ENCODE measurements at places on chromosomes 2 and 18. TPM values are rescaled to one million over a fixed set of nuclear protein-coding genes. Genes with fewer than 3 reads are reported as not detected.

DNA sequence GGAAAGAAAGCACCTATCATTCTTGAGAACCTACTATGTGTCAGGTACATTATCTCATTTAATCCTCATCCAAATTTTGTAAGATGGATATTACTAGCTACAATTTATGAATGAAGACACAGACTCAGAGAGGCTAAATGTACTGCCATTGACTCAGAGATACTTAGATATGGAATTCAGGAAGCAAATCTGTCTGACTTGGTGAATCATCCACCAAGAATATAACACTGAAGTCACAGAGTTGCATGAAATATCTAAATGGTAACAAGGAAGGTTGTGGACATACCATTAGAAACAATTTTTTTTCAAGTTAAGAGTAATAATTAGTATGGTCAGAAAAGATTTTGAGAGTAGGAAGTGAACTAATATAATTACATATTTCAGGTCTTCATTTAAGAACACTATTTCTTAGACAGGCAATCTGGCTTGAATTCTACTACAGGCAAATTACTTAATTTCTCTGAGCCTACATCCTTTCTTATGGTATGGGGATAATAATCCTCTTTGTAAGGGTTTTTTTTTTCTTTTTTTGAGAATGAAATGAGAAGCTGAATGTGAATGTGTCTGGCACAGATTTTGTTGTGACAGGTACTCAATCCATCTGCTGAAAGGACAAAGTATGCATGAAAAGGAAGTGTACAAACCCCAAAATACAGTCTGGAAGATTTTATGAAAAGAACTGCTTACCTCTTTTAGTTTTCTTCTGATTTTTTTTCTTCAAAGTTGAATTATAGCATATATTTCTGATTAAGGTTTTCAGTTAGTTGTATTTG lies 14.8 kb upstream of the C2orf66 start:
- peaks cover 9% of the 10 kb centered on the region for H3K4me1 ChIP-seq
- no peaks in the 10 kb centered on the region for H3K27me3 ChIP-seq
- no peak overlapping the region for H3K4me3 ChIP-seq
- no peak for DNase-seq
- H3K36me3 ChIP-seq: peaks cover 10% of the 10 kb centered on the region

GRCh38 chr2:212423089-212423488 lies 115.5 kb downstream of the ERBB4 start:
- H3K4me1 ChIP-seq: no peaks in the 10 kb centered on the region
- no peak overlapping the region for H3K27ac ChIP-seq
- no peak for DNase-seq
- no peaks in the 10 kb centered on the region for H3K36me3 ChIP-seq
- no peak overlapping the region for H3K4me3 ChIP-seq

GRCh38 chr2:173909846-173910245 lies 55.3 kb downstream of the SP3 start:
- DNase-seq: no peak
- peaks cover 40% of the 10 kb centered on the region for H3K36me3 ChIP-seq

DNA sequence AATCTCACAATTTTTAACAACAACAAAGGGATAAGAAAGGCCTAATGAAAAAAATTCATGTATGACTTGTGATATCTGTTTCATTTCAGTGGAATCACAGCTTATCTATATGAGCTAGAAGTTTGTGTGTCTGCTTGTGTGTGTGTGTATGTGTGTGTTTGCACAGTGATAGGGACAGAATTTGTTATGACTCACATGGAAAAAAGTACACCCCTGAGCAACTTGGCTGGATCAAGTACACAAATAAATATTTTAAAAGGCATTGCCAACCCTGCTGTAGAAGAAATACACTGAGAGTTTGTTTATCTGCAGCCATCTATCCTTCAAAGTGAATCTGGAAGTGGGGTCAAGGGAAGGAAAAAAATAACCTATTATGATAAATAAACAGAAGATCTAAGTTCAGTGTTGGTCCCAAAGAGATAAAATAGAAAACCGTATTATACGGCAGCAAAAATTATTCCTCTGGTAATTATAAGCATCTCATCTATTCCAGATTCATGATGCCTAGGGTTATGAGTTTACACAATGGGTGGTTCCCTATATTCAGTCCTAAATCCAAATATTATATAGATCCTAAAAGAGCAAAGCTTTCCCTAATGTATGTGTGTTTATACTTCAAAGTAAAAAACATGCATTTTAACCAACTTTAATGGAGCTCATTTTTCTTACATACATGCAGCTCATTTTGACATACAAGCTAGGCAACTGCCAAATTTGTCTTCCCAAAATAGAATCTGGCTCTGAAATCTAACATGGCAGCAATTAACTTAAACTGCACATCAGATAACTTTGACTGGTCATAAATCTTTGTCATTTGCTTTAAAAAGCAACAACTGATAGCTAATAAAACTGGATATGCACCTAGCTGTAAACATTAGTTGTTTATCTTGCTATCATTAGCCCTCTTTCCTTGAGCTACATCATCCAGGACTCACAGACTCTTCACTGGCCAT lies 420.6 kb downstream of the IRS1 start:
- peaks cover 3% of the 10 kb centered on the region for H3K27me3 ChIP-seq
- DNase-seq: no peak
- H3K4me3 ChIP-seq: no peak overlapping the region
- no peaks in the 10 kb centered on the region for H3K36me3 ChIP-seq

DNA sequence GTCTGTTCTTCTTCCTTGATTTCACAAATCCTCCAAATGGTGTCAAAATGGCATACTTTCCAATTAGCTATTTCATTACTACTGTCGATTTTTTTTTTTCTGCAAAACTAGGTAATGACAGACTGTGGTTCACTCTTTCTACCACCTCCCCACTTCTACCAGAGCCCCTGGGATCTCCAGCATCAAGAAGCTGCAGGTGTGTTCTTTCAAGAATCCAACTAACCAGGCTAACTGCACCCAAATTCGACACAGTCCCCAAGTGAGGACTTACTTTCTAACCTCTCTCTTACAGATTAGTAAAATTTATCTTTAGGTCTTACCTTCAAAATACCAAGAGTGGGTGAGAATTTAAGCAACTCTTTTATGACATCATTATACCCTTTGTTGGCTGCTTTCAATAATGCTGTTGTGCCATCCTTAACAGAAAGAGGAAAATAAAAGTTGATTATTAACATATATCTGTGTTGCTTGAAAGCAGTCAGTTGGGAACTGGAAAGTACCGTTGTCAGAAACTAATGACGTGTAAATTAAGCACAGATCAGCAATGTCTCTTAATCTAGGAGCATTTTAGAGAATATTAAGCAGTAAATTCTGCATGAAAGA lies 31.2 kb upstream of the NPC1 start:
- H3K4me1 ChIP-seq: peaks cover 7% of the 10 kb centered on the region
- no peak for DNase-seq
- H3K4me3 ChIP-seq: no peak overlapping the region
- no peak overlapping the region for H3K27ac ChIP-seq

DNA sequence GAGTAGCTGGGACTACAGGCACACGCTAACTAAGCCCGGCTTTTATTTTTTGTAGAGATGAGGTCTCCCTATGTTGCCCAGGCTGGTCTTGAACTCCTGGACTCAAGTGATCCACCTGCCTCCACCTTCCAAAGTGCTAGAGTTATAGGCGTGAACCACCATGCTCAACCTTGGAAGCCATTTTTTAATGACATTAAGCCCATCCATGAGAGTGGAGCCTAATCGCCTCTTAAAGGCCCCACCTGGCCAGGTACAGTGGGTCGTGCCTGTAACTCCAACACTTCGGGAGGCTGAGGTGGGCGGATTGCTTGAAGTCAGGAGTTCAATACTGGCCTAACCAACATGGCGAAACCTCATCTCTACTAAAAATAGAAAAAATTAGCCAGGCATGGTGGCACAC lies 41.6 kb upstream of the TFCP2L1 start:
- H3K27ac ChIP-seq: no peak overlapping the region
- H3K4me3 ChIP-seq: no peak overlapping the region
- H3K36me3 ChIP-seq: no peaks in the 10 kb centered on the region
- H3K4me1 ChIP-seq: no peaks in the 10 kb centered on the region

DNA sequence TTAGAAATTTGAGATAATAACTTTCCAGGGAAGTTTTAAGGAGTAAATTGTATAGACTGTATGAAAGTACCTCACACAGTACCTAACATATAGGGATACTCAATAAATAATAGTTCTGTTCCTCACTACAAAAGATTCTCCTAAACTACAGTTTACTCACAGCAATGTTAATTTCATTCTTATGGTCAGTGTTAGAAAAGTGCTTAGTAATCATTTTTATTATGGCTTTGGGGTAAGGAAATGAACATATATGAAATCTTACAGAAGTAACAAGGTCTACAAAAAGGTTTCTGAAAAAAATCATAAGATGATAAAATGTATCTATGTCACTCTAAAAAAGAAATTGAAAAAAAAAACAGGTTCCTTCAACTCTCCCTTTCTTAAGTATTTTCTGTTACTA lies 67.2 kb downstream of the IKZF2 start:
- H3K27me3 ChIP-seq: peaks cover 6% of the 10 kb centered on the region
- DNase-seq: no peak
- peaks cover 12% of the 10 kb centered on the region for H3K36me3 ChIP-seq
- H3K27ac ChIP-seq: no peak overlapping the region
- peaks cover 3% of the 10 kb centered on the region for H3K4me1 ChIP-seq

DNA sequence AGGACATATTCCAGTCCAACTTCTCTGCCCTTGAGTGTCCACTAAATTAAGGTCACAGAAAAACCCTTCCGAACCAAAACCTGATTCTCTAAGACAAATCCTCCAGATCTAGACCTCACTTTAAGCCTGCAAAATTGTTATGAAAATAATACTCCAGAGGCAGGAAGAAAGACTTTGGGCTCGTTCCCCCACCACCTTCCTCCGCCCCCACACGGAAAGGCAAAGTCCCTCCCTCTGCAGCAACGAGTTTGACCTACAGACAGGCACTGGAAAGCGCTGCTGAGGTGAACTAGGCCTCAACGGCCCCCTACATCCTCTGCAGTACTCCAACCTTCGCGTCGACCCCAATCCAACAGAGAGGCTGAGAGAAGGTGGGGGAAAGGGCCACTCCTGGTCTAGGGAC lies 808 bp downstream of the ATP5MC3 start:
- H3K4me1 ChIP-seq: peaks cover 26% of the 10 kb centered on the region
- no peaks in the 10 kb centered on the region for H3K27me3 ChIP-seq
- H3K36me3 ChIP-seq: peaks cover 32% of the 10 kb centered on the region
- H3K4me3 ChIP-seq: peak overlapping the region; percentile 90

DNA sequence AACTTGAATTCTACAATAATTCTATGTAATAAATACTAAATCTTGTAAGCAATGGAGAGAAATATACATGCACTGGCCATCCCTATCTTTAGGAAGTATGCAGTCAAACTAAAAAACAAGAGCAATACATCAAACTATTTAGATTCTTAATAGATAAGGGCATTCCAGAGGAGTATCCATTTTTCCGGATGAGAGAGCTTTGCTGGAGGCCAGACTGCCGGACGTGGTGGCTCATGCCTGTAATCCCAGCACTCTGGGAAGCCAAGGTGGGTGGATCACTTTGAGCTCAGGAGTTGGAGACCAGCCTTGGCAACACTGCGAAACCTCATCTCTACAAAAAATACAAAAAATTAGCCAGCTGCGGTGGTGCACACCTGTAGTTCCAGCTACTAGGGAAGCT lies 60.8 kb downstream of the KIF5C start:
- no peaks in the 10 kb centered on the region for H3K27me3 ChIP-seq
- no peak overlapping the region for H3K27ac ChIP-seq
- DNase-seq: no peak
- no peak overlapping the region for H3K4me3 ChIP-seq
- no peaks in the 10 kb centered on the region for H3K36me3 ChIP-seq

GRCh38 chr2:201908901-201909300 lies 102.6 kb downstream of the CDK15 start:
- no peaks in the 10 kb centered on the region for H3K36me3 ChIP-seq
- peaks cover 20% of the 10 kb centered on the region for H3K27me3 ChIP-seq

DNA sequence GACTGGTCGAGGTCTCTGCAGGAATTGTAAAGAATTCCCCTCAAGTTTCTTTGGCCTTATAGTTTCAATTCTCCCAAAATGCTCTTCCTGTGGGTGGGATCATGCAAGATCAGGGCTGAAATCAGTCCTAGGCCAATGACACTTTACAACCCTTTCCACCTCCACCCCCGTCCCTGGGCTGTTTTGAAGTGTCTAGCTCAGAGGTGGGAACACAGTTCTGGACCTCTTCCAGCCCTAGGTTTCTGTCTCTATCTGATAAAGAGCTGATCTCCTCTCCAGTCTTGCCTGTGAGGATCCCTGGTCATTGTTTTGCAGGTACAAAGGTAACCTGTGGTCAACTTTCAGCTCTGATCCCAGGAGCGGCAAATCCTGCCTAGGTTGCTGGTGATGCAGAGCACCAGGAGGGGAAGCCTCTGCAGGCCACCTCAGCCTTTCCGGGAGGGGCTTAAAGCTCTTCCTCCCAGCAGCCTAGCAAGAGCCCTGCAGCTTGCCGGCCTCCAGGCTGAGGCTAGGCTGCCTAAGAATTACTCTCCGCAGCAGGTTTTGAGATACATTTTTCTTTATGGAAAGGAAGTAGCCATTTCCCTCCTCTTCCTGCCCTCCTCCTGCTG lies 69.8 kb upstream of the WIPF1 start:
- peaks cover 23% of the 10 kb centered on the region for H3K4me1 ChIP-seq
- no peaks in the 10 kb centered on the region for H3K27me3 ChIP-seq
- peaks cover 23% of the 10 kb centered on the region for H3K36me3 ChIP-seq
- peak overlapping the region; percentile 33 for H3K27ac ChIP-seq
- no peak for DNase-seq

DNA sequence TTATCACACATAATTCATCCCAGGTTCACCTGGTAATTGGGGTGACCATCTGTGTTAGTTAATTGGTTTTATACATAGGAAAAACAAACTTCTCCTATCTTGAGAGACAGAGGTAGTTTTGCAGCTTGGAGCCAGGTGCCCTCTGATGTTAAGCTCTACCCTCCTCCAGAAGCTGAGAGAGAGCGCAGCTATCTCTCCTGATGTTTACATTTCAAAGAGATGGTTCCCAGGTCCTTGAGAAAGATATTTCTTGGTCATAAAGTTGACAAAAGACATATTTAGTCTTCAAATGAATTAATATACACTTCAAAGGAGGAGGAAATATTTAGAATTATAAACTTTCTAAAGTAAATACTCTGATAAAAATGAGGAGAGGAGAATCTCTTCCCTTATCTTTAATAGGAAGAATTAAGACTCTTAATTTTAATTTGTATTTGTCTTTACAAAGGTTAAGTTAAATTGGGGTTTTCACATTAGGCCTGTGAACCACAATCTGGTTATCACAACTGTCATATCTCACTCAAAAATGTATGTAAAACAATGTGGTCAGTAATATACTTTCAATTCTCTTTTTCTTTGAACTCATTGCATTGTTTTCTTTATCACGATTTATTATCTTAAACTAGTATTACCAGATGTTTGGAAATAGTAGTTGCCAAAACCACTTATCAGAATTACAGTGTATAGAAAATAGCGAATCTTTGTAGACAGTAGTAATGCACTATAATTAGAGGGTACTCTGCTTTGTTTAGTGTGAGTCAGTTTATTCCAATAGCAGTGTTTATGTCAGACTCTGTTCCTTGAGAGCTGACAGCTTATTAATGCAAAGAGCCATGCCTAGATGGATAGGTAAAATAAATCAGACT lies 26.8 kb downstream of the SERPINB4 start:
- no peak for DNase-seq
- no peak overlapping the region for H3K27ac ChIP-seq
- H3K4me1 ChIP-seq: no peaks in the 10 kb centered on the region
- no peaks in the 10 kb centered on the region for H3K36me3 ChIP-seq
- H3K4me3 ChIP-seq: no peak overlapping the region

Gene GLB1L
- 4.1 TPM for total RNA-seq

Gene C2orf80
- total RNA-seq: not detected

Gene TMEM127
- 39.1 TPM for total RNA-seq

Gene EGR4
- not detected for total RNA-seq

Gene ZNF532
- total RNA-seq: 4.8 TPM

Gene POTEI
- total RNA-seq: not detected

Gene HAAO
- total RNA-seq: 0.28 TPM

Gene TEX44
- total RNA-seq: not detected

Gene PRSS56
- not detected for total RNA-seq

Gene MERTK
- total RNA-seq: 0.89 TPM

All from activated naive CD8-positive, alpha-beta T cell treated with anti-CD3 and anti-CD28 coated beads, Interleukin-2, amount 10 ng/mL, durations not matched to agents 7 days and 5 days (primary cell).